LHCN-M2 (cell line): ENCODE measurements at places on chromosomes 3 and 15. TPM values are rescaled to one million over a fixed set of nuclear protein-coding genes. Genes with fewer than 3 reads are reported as not detected.
A peak's percentile ranks its signal among the peaks of the same experiment; 100 is the strongest.

DNA sequence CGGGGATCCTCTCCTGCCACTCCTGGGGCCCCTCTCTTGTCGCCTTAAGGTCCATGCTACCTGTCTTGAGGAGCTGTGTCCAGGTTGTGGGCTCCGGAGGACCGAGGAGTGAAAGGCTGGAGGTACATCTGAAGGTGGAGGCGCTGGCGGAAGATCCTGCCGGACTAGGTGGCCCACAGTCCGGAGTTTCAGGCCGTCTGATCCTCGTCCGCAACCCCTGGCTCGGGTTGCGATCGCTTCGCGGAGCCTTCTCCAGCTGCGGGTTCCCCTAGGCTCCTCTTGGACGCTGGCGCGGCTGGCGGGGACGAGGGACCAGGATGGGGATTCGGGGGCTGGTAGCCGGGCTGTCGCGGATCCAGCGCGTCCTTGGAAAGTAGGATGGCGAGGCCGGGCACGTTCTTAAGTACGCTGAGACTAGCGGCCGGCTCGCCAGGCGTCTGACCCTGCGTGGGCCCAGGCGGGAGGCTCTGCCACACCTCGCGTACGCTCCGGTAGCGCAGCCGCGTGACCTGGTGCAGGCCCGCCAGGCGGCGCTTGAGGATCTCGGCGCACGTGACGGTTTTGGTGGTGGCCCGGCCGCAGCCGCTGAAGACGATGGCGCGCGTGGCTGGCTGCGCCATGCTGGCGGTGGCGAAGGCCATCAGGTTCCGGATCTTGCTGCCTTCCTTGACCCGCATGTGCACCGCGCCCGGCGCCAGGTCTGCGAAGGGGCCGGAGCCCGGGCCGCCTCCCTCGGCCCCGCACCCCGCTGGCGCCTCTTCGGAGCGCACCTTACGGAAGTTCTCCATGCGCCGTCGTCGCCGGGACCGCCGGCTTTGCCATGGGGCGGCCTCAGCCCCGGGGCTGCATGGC, 550 bp downstream of the RPP25 start:
- DNase-seq = peak; percentile 27

DNA sequence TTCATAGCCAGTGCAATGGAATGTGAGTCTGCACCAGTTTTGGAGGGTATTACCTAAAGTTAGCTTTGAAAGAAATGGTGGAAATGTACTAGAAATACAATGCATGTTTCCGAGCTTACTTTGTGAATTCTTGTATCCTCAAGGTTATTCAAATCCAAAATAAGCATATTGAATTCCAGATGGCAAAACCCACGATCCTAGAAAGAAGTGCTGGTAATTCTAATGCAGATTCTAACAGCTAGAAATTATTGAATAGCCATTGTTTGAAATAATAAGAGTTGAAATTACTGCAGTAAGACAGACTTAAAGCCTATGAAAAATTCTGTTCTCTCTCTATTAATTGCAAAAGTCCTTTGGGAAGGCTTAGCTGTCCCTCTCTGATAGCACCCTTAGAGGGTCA, 258.4 kb downstream of the CHL1 start:
- DNase-seq = no peak

DNA sequence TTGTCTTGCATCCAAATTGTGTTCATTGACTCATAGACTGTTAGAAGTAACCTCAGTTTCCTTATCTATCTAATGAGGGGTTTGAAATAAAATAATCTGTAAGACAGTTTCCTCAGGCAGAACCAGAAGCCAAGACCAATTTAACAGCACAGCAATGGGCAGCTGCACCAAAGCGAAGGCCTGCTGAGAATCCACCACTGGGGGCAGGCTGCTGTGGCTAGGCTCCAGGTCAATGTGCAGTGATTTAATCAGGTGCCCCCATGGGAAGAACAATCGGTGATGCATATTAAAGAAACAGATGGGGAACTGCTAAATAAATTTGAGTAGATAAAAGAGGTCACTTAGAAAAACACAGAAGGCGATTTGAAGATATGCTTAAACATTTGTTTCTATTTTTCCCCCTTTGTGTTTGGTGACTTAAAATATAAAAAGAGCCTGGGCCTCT, 28.0 kb upstream of the TMOD3 start:
- DNase-seq = peak; percentile 42

The CYP11A1 gene
- not detected in 2 replicates for total RNA-seq

The MKRN2OS gene
- total RNA-seq = not detected in 2 replicates
